AG10803 (cell line): ENCODE measurements at places on chromosomes 6 and 20.

GRCh38 chr6:105483492-105483891 is 80.6 kb upstream of the PREP start:
- DNase-seq, result peak; percentile 38

- DNase-seq, result peak; percentile 85
Observed at GRCh38 chr20:11431621-11432020, 486.1 kb upstream of the BTBD3 start.

- peak; percentile 3 for DNase-seq
Observed at GRCh38 chr6:29014729-29015608, 9.9 kb upstream of the ZNF311 start.

- no peak for DNase-seq
Observed at GRCh38 chr6:157825243-157825904, 2.3 kb downstream of the SNX9 start.

- DNase-seq, result no peak
Observed at GRCh38 chr6:103193413-103193812, 1666.3 kb downstream of the HACE1 start.

GRCh38 chr20:4326195-4327065 is 311.1 kb upstream of the RNF24 start:
- DNase-seq, result no peak

- no peak for DNase-seq
Observed at GRCh38 chr20:64146936-64147477, 17.2 kb upstream of the MYT1 start.

- DNase-seq, result peak; percentile 72
Observed at GRCh38 chr6:44672086-44672485, 284.6 kb downstream of the CDC5L start.

DNA sequence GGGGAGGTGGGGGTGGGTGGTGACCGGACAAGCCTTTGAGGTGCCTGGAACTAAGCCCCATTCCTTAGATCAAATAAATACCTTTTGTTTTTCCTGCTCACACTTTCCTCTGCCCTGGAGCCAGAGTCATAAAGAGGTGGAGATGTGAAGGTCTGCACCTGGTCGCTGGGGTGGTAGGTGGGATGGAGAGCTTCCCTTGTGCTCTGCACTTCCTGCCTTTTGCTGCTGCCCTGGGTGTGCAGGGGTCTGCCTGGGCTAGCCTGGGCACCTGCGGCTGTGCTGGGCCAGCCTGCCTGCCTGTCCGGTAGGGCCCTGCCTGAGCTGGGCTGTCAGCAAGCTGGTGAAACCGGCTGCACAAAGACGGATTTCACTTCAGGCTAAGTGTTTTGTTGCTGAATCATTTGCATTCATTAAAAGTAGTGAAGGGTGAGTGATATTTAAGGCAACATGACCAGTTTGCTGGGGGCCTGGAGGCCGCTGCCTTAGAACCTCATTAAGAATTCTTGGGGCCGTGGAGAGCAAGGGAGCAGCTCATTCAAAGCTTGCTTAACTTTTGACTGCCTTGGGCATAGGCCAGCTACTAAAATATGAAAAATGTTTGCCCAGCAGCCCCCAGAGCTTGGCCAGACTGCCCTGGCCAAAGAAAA is 20.5 kb downstream of the PTK7 start:
- DNase-seq, result peak; percentile 96

DNA sequence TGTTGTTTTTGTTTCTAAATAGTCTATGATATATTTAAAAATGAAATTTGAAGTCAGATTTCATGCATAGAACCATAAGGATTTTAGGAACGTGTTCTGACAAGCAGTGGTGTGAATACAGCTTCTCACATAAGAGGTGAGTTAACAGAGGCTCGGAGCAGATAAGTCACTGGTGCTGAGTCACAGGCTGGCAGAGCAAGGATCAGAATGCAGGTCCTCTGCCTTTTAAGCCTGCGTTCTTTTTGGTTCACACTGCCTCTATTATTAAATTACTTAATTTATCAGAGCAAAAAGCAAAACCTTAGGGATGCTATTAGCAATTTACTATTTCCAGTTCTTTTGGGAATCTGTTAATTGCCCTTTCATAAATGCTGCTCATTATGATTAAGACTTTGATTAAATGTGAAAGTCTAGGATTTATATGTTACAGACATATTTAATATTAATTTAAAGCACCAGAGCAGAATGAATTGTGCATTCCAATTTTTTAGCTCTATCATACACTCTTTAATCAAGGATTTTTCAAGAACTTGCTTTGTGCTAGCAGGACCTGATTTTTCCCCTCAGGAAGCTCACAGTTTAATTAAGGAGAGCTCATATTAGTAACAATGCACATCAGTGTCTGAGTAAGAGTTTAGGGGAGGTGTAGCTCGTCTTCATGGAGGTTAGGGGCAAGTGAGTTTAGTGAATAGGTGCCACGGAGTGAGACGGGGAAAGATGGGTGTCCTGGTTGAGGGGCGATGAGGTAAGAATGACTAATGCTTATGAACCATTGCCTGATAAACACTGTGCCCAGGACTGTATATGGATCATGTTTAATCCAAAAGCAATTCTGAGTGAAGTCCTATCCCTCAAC is 212.7 kb upstream of the AGPAT4 start:
- peak; percentile 37 for DNase-seq

- DNase-seq, result no peak
Observed at GRCh38 chr6:41683273-41683522, 44.9 kb downstream of the MDFI start.

DNA sequence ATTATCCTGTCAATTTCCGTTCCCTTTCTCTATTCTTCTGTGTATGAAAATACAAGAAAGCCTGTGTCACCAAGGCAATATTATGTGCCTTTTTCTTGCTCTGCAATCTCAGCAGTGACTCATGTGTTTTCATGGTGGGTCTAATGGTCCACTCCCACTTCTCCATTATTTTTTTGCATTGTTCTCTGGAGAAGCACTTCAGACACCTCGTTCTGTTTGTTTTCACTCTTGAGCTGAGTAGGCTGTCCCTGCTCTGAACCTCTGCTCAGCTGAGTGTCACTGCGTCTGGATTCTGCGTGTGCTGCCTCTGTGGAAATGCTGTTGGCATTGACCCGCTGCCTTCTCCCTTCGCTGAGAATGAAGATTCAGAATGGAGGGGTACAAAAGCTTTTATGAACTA is 230.6 kb downstream of the TMEM242 start:
- DNase-seq, result no peak

DNA sequence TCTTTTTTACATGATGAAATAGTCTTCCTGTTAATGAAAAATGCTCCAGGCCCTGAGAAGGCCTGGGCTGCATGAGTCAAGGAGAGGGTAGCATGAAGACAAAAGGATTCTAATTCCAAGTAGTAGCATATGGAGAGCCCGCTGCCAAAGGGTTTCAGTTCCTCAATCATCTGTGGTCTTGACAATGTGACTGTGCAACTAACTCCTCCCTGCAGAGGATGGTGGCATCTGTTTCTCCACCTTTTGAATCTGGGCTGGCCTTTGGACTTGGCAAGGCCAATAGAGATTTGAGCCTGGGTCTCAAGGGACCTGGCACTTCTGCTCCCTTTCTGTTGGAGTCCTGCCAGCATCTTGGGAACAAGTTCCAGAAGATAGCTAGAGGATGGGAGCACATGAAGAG is 35.1 kb upstream of the ANKEF1 start:
- peak; percentile 35 for DNase-seq

DNA sequence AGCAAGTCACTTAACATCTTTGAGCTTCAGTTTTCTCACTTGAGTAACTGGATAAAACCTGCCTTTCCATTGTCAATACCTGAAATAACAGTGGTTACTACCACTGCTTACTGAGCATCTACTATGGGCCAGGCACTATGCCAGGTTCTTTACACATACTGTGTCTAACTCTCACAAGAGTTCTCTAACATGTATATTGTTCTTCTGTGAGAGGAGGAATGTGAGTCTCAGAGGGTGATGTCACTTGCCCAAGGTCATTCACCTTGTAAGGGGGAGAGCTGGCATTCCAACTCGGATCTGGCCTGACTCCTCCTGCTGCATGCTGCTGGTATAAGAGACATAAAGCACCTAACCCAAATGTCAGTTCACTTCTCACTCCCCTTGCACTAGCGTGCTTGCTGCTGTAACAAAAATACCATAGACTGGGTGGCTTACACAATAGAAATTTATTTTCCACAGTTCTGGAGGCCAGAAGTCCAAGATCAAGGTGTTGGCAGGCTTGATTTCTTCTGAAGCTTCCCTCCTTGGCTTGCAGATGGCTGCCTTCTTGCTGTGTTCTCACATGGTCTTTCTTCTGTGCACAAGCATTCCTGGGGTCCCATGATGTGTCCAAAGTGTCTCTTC is 21.9 kb upstream of the SGK2 start:
- peak; percentile 26 for DNase-seq

GRCh38 chr6:509676-510075 is 118.1 kb downstream of the IRF4 start:
- no peak for DNase-seq

GRCh38 chr6:125678601-125679000 is 70.8 kb upstream of the HEY2 start:
- DNase-seq, result no peak

GRCh38 chr6:156862711-156863110 is 85.5 kb downstream of the ARID1B start:
- DNase-seq, result no peak

DNA sequence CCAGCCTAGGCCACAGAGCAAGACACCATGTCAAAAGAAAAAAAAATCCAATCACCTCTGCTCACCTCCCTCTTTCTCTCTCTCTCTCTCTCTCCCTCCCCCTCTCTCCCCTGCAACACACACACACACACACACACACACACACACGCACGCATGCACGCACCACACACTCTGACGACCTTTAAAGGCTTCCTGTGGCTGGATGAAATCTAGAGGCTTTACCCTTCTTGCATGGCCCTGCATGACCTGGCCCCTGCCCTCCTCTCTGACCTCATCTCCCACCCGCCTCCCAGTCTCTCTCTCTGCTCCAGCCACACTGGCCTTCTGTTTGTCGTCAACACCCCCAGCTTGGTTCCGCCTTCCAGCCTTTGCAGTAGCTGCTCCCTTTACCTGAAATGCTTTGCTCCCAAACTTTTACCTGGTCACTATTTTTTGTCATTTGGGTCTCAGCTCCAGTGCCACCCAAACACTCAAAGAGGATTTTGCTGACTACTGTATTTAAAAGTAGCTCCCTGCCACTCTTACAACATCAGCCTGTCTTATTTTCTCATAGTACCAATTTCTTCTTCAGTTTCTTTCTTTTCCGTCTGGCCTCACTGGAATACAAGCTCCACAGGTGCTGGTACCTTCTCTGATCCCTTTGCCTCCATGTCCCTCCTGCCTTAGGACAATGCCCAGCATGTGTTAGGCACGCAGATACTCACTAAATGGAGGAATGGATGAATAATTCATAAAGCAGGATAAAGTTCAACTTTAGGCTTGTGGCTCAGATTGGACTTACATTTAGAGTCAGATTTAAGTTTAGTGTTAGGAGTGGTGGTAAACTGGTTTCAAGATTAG is 4.3 kb upstream of the LTA start:
- DNase-seq, result no peak

GRCh38 chr6:74632196-74632875 is 573.5 kb downstream of the COL12A1 start:
- no peak for DNase-seq

GRCh38 chr20:10375191-10375590 is 58.8 kb downstream of the MKKS start:
- DNase-seq, result no peak

DNA sequence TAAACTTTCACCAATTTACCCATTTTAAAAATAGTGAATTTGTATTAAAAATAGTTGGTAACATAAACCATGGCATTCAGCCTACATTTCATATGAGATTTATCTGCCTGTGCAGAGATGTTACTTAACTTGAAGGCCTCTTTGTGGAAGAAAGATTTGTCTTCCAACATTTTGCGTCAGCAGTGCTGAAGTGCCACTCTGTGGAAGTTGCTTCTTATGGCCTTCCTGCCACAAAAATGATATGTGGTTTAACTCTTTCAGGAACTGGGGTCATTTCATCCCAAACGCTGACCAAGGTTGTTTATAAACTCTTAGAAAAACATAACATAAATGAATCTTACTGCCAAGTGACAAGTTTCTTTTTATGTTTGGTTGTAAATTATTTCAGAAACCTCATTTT is 246.8 kb downstream of the ARID1B start:
- peak; percentile 73 for DNase-seq

DNA sequence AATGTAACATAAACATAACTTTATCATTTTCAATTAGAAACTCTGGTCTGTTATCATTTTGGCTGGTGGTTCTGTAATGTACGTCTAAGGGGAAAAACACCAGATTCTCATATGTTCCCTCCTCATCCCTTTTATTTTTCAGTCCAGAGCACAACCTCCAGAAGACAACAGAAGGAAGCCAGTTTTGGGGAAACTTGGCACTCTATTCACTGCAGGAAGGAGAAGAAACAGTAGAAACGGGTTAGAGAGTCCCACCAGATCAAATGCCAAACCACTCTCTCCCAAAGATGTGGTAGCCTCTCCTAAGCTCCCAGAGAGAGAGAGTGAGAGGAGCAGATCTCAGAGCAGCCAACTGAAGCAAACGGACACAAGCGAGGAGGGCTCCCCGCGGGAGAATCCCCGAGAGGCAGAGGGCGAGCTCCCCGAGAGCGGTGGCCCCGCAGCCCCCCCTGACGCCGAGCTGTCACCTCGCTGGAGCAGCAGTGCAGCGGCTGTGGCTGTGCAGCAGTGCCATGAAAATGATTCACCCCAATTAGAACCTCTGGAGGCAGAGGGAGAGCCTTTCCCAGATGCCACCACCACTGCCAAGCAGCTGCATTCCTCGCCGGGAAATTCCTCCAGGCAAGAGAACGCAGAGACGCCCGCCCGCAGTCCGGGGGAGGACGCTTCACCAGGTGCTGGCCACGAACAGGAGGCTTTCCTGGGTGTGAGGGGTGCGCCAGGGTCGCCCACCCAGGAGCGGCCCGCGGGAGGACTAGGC is 117.8 kb downstream of the RTN4IP1 start:
- peak; percentile 72 for DNase-seq

GRCh38 chr6:43579171-43579570 is 3.2 kb downstream of the POLH start:
- DNase-seq, result peak; percentile 22

- no peak for DNase-seq
Observed at GRCh38 chr6:138914701-138915100, 73.4 kb downstream of the REPS1 start.

GRCh38 chr6:90770778-90771177 is 183.9 kb upstream of the MAP3K7 start:
- no peak for DNase-seq

GRCh38 chr20:5181958-5182357 is 55.1 kb downstream of the CDS2 start:
- DNase-seq, result peak; percentile 53
